ENCODE measurements at places on chromosomes 2 and 18. TPM values are rescaled to one million over a fixed set of nuclear protein-coding genes. Genes with fewer than 3 reads are reported as not detected.

- no peaks in the 10 kb centered on the region for H3K36me3 ChIP-seq
- no peak overlapping the region for H3K27ac ChIP-seq
- H3K4me1 ChIP-seq: no peaks in the 10 kb centered on the region
- DNase-seq: no peak
These were observed 87.6 kb downstream of the FAM228A start for GRCh38 chr2:24262421-24262970.

DNA sequence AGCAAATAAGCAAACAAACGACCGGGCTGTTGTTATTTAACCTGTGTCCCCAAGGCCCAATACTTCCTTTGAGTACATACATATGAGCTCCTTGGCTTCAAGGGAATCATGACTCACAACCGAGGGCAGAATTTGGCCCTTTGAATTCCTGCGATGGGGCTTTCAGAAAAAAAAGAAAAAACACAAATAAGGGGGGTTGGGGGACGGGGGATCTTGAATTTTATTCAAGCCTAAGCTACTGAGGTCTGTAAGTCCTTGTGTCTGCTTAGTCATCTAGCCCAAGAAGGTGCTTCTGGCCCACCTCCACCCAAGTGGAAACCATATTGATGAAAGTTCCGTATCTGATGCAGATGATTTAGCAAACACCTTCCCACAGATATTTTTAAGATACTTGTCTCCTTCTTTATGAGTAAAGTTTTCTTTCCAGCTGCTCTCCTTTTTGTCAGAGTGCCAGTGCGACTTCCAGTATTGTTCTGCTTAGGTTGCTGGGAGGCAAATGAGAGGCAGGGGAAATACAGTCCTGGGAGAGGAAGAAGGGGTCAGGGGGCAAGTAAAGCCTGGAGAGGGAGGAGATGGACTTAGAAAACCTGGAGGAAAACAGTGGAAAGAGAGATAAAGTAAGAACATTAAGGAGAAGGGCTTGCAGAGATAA is 169.6 kb downstream of the ZEB2 start:
- H3K4me1 ChIP-seq: peaks cover 7% of the 10 kb centered on the region
- H3K4me3 ChIP-seq: no peak overlapping the region
- H3K27ac ChIP-seq: peak overlapping the region; percentile 1

The TNS1 gene
- polyA plus RNA-seq: 278 TPM

The GULP1 gene
- 22.3 TPM for polyA plus RNA-seq

The REG1B gene
- not detected for polyA plus RNA-seq

The ASXL3 gene
- 3.3 TPM for polyA plus RNA-seq

- no peak overlapping the region for H3K27ac ChIP-seq
- H3K36me3 ChIP-seq: no peaks in the 10 kb centered on the region
- no peak overlapping the region for H3K4me3 ChIP-seq
- H3K4me1 ChIP-seq: peaks cover 12% of the 10 kb centered on the region
These were observed 35.4 kb upstream of the COL6A3 start for GRCh38 chr2:237449193-237449881.

- H3K36me3 ChIP-seq: no peaks in the 10 kb centered on the region
- no peak overlapping the region for H3K4me3 ChIP-seq
- no peak overlapping the region for H3K27ac ChIP-seq
- H3K27me3 ChIP-seq: no peaks in the 10 kb centered on the region
- no peak for DNase-seq
- H3K4me1 ChIP-seq: no peaks in the 10 kb centered on the region
These were observed 493.2 kb downstream of the PID1 start for GRCh38 chr2:228777855-228778355.

The NMUR1 gene
- polyA plus RNA-seq: 0.31 TPM

GRCh38 chr2:177316756-177317155 is 52.2 kb upstream of the NFE2L2 start:
- H3K36me3 ChIP-seq: no peaks in the 10 kb centered on the region
- peaks cover 1% of the 10 kb centered on the region for H3K4me1 ChIP-seq
- no peaks in the 10 kb centered on the region for H3K27me3 ChIP-seq
- DNase-seq: no peak
- no peak overlapping the region for H3K4me3 ChIP-seq

The NEUROD1 gene
- not detected for polyA plus RNA-seq

DNA sequence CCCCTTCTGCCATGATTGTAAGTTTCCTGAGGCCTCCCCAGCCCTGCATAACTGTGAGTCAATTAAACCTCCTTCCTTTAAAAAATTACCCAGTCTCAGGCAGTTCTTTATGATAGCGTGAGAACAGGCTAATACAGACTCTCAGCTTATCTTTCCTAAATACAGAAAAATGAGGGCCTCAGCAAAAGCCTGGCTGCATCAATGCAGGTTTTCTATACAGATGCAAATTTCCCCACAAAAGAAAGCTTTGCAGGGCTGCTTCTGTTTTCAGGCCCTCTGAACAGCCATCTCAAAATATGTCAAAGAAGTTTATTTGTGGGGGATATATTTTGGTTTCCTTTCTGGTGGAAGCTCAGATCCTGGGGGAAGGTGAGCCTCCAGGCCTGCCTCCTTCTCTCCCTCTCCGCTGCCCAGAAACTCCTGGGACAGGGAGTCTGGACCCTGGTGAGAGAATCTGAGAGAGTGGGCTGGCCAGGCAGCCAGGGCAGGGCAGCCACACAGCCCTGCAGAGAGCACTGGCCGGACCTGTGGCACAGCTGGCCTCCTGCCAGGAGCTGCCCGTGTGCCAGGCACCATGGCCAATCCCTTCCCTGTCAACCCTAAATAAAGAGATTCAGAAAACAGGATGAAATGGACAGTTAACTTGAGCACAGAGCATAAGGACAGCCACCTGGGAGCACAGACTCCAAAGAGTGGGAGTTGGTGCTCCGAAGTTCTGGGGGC is 21.6 kb upstream of the AGXT start:
- no peaks in the 10 kb centered on the region for H3K4me1 ChIP-seq
- no peaks in the 10 kb centered on the region for H3K27me3 ChIP-seq
- no peak for DNase-seq
- H3K27ac ChIP-seq: no peak overlapping the region
- no peaks in the 10 kb centered on the region for H3K36me3 ChIP-seq
- no peak overlapping the region for H3K4me3 ChIP-seq

The GPR35 gene
- polyA plus RNA-seq: 2.2 TPM

DNA sequence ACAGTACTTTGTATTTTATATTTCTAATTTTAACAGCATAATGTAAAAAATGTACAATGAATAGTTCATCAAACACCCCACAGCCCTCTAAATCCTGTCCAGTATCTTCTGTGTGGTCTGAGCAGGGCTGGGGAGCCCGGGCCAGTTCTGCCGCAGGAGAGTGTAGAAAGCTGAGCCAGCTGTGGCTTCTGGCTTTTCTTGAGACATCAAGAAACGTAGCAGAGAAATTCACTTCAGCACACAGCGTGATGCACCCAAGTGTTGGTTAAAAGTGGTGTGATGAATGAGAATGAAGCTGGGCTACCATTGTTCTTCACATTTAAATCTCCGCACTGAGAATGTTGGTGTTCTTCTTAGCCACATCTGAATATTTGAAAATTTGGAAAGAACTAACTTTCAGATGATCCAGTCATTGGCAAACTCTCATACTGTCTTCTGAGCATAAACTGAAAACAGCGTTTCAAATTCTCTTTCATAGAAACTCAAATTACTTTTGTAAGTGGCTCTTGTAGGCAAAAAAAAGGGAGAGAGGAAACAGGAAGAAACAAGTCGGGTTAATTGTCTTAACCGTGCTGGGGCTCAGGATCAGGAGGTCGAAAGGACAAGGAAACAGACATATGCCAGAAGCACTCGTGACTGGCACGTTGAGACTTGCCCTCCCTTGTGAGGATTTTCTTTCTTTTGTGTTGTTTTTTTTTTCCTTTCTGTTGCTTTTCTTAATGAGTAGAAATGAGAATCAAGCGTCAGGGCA is 23.4 kb upstream of the TMEM87B start:
- H3K4me1 ChIP-seq: peaks cover 10% of the 10 kb centered on the region
- H3K27me3 ChIP-seq: no peaks in the 10 kb centered on the region
- no peaks in the 10 kb centered on the region for H3K36me3 ChIP-seq
- no peak overlapping the region for H3K4me3 ChIP-seq
- peak; percentile 38 for DNase-seq

The NT5C1B gene
- polyA plus RNA-seq: not detected

The TNFAIP6 gene
- 0.23 TPM for polyA plus RNA-seq

The PJVK gene
- 5.1 TPM for polyA plus RNA-seq

The SUPT7L gene
- polyA plus RNA-seq: 37.7 TPM

DNA sequence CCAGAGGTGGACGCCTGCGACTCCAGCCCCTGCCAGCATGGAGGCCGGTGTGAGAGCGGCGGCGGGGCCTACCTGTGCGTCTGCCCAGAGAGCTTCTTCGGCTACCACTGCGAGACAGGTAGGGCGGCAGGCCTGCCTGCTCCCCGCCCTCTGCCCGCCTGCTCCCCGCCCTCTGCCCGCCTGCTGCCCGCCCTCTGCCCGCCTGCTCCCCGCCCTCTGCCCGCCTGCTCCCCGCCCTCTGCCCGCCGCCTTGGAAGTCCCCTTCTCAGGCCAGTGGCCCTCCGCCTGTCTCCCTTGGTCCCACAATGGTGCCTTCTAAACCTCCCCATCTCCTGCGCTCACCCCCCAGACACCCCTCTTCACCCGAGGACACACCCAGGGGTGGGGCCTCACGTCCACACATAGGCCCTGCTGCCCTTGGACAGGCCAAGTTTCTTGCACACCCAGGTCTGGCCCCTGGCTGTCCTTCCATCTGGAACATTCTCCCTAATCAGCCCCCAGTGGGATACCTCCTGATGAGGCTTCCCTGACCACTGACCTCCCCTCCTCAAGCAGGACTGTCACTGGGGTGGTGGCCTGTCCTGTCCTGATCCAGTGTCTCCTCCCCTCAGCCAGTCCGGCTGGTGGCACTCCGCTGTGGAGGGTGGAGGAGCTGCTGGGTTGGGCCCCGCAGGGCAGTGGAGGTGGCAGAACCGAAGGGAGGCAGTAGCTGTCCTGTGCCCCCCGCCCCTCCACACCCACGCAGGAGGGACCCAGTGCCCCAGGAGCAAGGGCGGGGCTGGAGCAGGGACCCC is 37.9 kb downstream of the MTERF4 start:
- H3K27me3 ChIP-seq: no peaks in the 10 kb centered on the region
- peaks cover 2% of the 10 kb centered on the region for H3K4me1 ChIP-seq
- no peak overlapping the region for H3K27ac ChIP-seq
- DNase-seq: peak; percentile 19

The SRD5A2 gene
- polyA plus RNA-seq: not detected

DNA sequence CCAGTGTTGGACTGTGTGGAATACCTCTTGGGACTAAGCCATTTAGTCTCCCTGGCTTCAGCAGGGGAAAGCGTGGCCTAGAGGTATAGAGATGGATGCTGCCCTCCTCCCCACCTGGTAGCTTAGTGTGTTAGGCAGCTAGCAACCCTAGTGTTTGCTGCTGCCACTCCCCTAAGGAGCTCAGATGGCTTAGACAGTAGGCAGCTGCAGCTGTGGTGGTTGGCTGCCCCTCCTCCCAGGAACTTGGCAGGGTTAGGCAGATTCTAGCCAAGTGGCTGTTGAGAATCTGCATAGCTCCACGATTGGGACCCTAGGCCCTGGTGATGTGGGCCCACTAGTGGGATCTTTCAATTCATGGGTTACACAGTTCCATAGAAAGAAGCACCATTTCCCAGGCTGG is 550.4 kb upstream of the CHAC2 start:
- no peak for DNase-seq
- H3K4me1 ChIP-seq: no peaks in the 10 kb centered on the region
- H3K27me3 ChIP-seq: no peaks in the 10 kb centered on the region
- H3K27ac ChIP-seq: no peak overlapping the region
- H3K36me3 ChIP-seq: no peaks in the 10 kb centered on the region

DNA sequence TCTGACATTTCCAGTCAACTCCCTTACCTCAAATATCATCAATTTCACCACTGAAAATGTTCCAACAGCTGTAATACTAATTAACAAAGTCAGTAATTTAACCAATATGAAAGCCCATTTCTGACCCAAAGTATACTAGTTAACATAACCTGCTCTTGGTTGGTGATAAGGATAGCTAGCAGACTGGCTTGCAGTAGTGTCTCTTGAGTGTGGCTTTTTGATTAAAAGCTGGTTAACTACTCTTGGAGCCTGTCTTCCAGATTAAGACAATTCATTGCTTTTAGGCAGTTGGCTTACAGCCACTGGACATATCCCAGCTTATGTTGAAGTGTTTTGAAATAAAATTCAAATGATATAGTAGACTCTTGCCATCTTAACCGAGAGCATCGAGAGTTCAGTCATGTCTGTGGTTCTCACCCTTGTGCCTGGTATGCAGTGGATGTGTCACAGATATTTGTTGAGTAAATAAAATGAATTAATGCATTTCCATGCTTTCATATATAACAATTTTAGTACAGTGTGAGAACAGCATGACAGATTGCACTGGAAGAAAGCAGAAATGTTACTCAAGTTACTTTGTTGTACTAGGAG is 158.1 kb downstream of the TANC1 start:
- no peaks in the 10 kb centered on the region for H3K27me3 ChIP-seq
- no peak overlapping the region for H3K4me3 ChIP-seq
- H3K36me3 ChIP-seq: no peaks in the 10 kb centered on the region
- no peak for DNase-seq

- H3K4me3 ChIP-seq: no peak overlapping the region
- no peak overlapping the region for H3K27ac ChIP-seq
- H3K27me3 ChIP-seq: no peaks in the 10 kb centered on the region
- no peak for DNase-seq
These were observed 365.2 kb downstream of the CLIP4 start for GRCh38 chr2:29480426-29480825.

The GCG gene
- not detected for polyA plus RNA-seq

DNA sequence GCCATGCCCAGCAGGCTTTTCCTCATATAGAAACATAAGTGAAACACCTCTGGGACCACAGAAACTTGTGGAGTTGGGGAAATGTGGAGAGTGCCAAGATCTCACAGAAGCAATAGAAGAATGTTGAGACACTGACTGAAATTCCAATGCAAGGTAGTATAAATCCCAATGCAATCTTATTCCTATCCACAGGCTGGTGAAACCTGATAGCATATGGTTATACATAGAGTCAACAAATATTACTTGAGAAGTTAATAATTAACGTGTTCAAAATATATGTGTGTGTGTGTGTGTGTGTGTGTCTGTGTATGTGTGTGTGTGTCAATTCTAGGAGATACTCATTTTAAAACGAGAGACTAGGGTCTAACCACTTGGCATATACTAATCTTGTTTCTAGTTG is 776.8 kb upstream of the ACVR2A start:
- H3K27me3 ChIP-seq: no peaks in the 10 kb centered on the region
- no peak overlapping the region for H3K4me3 ChIP-seq
- no peaks in the 10 kb centered on the region for H3K36me3 ChIP-seq
- H3K27ac ChIP-seq: no peak overlapping the region
- DNase-seq: no peak
- no peaks in the 10 kb centered on the region for H3K4me1 ChIP-seq

- DNase-seq: no peak
- no peak overlapping the region for H3K4me3 ChIP-seq
- H3K27me3 ChIP-seq: no peaks in the 10 kb centered on the region
- H3K4me1 ChIP-seq: no peaks in the 10 kb centered on the region
- no peak overlapping the region for H3K27ac ChIP-seq
These were observed 225.0 kb upstream of the DOK6 start for GRCh38 chr18:69175681-69176080.

GRCh38 chr2:6930923-6931647 is 13.9 kb downstream of the RNF144A start:
- no peak overlapping the region for H3K4me3 ChIP-seq
- peaks cover 12% of the 10 kb centered on the region for H3K4me1 ChIP-seq
- no peak overlapping the region for H3K27ac ChIP-seq
- DNase-seq: no peak
- H3K27me3 ChIP-seq: no peaks in the 10 kb centered on the region
- no peaks in the 10 kb centered on the region for H3K36me3 ChIP-seq
